ENCODE measurements at places on chromosomes 5 and 9. TPM values are rescaled to one million over a fixed set of nuclear protein-coding genes. Genes with fewer than 3 reads are reported as not detected.

GRCh38 chr5:95655575-95655974 is 9.0 kb downstream of the RFESD start:
- no peak overlapping the region for H3K27ac ChIP-seq
- no peak overlapping the region for H3K4me3 ChIP-seq
- no peaks in the 10 kb centered on the region for H3K4me1 ChIP-seq
- H3K27me3 ChIP-seq: no peaks in the 10 kb centered on the region

- H3K36me3 ChIP-seq: no peaks in the 10 kb centered on the region
- no peak overlapping the region for H3K4me3 ChIP-seq
- no peak overlapping the region for H3K27ac ChIP-seq
- no peak for DNase-seq
- no peaks in the 10 kb centered on the region for H3K4me1 ChIP-seq
- H3K27me3 ChIP-seq: no peaks in the 10 kb centered on the region
These were observed 285.0 kb downstream of the EFNA5 start for GRCh38 chr5:107385708-107386107.

DNA sequence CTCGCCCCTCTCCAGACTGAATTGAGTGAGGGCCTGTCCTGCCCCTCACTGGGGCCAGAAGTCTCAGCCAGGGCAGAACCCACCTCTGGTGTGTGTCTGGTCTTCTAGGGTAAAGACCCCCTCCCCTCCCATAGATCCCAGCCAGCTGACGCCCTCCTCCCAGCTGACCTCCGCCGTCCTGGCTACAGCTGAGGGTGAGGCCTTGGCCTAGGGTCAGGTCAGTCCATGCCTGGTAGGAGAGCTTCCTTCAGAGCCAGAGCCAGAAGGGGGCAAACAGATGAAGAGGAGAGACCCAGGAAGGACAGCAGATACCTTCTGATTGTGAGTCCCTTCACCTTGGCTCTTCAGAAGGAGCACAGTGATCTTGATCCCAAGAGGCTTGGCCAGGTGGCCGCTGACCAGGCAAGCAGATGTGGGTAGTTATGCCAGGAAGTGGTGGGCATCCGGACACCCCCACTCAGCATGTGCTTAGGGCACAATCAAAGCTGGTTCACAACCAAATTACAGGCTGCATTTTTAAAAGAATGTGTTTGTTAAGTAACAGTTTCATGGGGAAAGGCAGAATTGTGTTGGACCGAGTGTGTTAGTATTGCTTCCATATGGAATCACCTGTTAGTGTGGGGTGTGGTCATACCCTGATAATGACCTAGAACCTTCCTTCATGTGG is 29.9 kb downstream of the JADE2 start:
- H3K4me1 ChIP-seq: peaks cover 2% of the 10 kb centered on the region
- no peaks in the 10 kb centered on the region for H3K36me3 ChIP-seq
- no peaks in the 10 kb centered on the region for H3K27me3 ChIP-seq
- H3K4me3 ChIP-seq: no peak overlapping the region
- no peak overlapping the region for H3K27ac ChIP-seq

DNA sequence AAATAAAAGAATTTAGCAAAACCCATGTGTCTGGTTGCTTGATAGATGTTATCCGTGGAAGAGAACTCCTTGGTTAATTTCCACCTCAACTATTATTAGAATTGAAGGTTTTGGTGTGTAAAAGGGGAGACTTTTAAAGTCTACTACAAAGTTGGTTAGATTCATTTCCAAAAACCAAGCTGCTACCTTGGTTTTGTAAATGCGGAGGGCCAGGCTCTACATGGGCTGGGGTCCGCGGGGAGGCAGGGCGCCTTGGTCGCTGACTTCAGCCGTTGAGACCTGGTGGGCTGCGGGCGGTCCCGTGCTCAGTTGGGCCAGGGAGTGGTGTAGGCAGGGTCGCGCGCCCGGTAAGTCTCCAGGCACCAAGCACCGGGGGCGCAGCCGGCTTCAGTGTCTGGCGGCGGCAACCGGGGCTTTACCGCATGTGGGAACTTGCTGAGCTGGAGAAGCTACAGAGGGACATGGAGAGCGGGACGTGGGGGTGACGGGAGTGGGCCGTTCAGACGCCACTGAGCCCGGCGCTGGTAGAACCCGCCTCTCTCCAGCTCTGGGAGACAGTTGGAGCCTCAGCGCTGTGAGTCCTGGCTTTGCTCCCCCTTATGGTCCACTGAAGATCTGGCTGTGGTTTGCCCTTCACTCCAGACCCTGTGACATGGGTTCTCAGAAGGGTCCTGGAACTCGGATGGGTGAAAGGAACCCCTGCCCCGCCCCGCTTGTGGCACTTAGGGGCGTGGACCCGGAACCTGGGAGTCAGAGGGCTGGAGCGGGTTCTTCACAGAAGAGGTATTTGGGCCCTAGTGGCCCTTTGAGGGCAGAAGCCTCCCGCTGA is 11.8 kb downstream of the NR2F1 start:
- H3K27me3 ChIP-seq: no peaks in the 10 kb centered on the region
- no peak for DNase-seq
- H3K27ac ChIP-seq: no peak overlapping the region
- H3K4me1 ChIP-seq: no peaks in the 10 kb centered on the region
- no peaks in the 10 kb centered on the region for H3K36me3 ChIP-seq

CARD6 gene
- total RNA-seq: 19.8 TPM

ACTBL2 gene
- not detected for total RNA-seq

GRCh38 chr9:33737811-33738606 is 57.4 kb upstream of the PRSS3 start:
- no peaks in the 10 kb centered on the region for H3K36me3 ChIP-seq
- no peak overlapping the region for H3K27ac ChIP-seq
- no peaks in the 10 kb centered on the region for H3K4me1 ChIP-seq
- H3K4me3 ChIP-seq: no peak overlapping the region

IL31RA gene
- total RNA-seq: 2.3 TPM

KIF24 gene
- total RNA-seq: 0.78 TPM

DNA sequence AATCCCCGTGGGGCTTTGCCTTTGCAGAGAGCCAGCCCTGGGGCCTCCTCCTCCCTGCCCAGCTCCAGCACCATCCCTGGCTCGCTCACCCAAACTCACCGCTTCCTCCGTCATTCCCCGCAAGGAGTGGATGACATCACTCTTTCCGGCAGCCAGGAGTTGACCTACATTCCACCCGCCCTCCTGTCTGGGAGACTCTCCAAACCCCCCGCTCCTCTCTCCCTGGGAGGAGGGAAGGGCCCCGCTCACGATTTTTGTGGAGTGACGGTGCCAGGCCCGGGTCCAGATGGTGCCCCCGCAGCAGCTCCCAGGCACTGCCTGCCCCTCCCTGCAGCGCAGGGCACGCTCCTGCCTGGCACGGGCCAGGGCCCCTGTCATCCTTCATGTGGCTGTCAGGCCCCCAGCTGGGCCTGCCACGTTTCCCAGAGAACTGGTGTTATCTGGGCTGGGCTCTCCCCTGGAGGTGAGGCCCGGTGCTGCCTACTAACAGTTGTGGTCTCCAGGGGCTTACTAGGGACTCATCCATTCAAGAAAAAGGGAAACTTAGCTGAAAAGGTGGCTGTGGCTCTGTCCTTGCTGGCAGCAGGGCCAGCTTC is 52.3 kb downstream of the NTNG2 start:
- no peaks in the 10 kb centered on the region for H3K4me1 ChIP-seq
- H3K4me3 ChIP-seq: no peak overlapping the region
- DNase-seq: peak; percentile 84
- H3K27me3 ChIP-seq: no peaks in the 10 kb centered on the region
- H3K27ac ChIP-seq: no peak overlapping the region

MLANA gene
- not detected for total RNA-seq

- no peaks in the 10 kb centered on the region for H3K4me1 ChIP-seq
- no peaks in the 10 kb centered on the region for H3K27me3 ChIP-seq
- H3K36me3 ChIP-seq: no peaks in the 10 kb centered on the region
These were observed 28.0 kb downstream of the RFK start for GRCh38 chr9:76366275-76366674.

DNA sequence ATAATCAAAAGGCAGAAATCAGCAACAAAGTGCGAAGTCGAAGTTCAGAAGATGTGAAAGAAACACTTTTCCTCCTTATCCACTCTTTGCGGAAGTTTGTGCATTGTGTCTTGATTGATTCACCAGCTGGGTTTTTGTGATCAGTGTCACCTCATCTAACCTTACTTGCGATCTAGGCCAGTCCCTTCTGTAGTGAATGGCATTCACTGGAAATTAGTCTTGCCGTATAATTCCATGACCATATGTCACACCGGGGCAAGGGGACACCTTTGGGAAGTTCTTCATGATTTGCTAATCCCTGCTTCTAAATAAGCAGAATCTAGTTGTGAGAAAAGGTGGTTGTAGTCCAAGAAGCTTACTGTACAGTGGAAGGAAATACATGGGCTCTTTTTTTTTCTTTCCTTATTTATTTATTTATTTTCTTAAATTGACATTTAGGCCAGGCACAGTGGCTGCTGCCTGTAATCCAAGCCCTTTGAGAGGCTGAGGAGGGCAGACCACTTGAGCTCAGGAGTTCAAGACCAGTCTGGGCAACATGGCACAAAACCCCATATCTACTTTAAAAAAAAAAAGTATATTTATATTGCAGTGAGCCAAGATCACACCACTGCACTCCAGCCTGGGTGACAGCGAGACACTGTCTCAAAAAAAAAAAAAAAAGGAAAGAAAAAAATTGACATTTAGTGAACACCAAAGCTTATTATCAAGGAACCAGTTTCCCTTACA is 7.8 kb downstream of the RAI14 start:
- no peaks in the 10 kb centered on the region for H3K27me3 ChIP-seq
- no peak overlapping the region for H3K27ac ChIP-seq
- H3K4me1 ChIP-seq: no peaks in the 10 kb centered on the region
- DNase-seq: no peak

- DNase-seq: no peak
- H3K4me1 ChIP-seq: no peaks in the 10 kb centered on the region
- H3K4me3 ChIP-seq: no peak overlapping the region
- H3K27ac ChIP-seq: no peak overlapping the region
- H3K27me3 ChIP-seq: no peaks in the 10 kb centered on the region
- no peaks in the 10 kb centered on the region for H3K36me3 ChIP-seq
These were observed 49.2 kb upstream of the TNC start for GRCh38 chr9:115167175-115167574.

DNA sequence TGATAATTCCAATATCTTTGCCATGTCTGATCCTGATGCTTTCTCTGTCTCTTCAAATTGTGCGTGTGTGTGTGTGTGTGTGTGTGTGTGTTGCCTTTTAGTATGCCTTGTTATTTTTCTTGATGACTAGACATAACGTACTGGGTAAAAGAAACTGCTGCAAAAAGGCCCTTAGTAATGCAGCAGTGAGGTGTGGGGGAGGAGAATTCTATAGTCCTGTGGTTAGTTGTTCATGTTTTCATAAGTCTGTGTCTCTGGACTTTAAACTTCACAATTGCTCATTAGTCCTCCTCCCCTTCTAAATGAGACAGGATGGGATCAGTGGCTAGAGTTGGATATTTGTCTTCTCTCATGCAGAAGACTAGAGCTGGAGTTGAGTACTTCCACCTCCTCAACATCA is 346.2 kb upstream of the IRX1 start:
- no peaks in the 10 kb centered on the region for H3K27me3 ChIP-seq
- no peak for DNase-seq
- no peak overlapping the region for H3K27ac ChIP-seq

GRCh38 chr9:25814023-25814422 is 135.8 kb upstream of the TUSC1 start:
- no peaks in the 10 kb centered on the region for H3K36me3 ChIP-seq
- H3K4me3 ChIP-seq: no peak overlapping the region
- no peaks in the 10 kb centered on the region for H3K27me3 ChIP-seq
- no peaks in the 10 kb centered on the region for H3K4me1 ChIP-seq
- DNase-seq: no peak

DNA sequence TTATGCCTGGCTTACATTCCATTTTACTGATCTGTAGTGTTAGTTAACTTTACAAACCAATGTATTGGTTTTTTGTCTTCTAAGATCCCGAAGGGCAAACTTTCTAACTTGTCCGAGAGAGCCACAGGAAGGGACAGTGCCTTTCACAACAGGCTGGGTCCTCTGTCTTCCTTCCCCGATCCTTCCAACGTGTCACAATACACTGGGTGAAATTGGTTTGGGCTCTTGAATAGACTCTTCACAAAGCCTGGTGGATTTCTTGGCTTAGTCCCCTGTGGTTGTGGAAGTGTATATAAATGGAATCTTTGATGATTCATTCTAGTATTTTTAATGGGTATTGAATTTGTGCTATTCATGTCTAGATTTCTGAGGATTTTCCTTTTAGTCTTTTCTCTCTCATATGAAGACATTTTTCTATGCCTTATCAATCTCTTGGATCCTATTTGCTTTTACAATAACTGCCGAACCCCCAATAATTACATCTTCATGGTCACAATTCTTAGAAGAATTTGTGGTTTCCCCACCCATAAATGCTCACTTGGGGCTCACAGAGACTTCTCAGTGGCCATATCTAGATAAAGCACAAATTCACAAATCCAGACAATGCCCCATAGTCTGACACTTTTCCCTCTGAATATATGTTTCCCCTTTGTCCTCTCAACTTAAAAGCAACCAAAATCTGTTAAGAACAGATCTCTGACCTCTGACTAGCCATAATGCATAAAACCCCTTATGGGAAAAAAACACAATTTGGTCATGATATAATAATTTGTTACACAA is 107.7 kb downstream of the MTRR start:
- no peaks in the 10 kb centered on the region for H3K4me1 ChIP-seq
- no peaks in the 10 kb centered on the region for H3K36me3 ChIP-seq
- no peak overlapping the region for H3K4me3 ChIP-seq
- no peak for DNase-seq
- no peaks in the 10 kb centered on the region for H3K27me3 ChIP-seq
- H3K27ac ChIP-seq: no peak overlapping the region

- no peaks in the 10 kb centered on the region for H3K36me3 ChIP-seq
- H3K27ac ChIP-seq: no peak overlapping the region
- no peak for DNase-seq
These were observed 202.7 kb upstream of the NR3C1 start for GRCh38 chr5:143606043-143606752.

DNA sequence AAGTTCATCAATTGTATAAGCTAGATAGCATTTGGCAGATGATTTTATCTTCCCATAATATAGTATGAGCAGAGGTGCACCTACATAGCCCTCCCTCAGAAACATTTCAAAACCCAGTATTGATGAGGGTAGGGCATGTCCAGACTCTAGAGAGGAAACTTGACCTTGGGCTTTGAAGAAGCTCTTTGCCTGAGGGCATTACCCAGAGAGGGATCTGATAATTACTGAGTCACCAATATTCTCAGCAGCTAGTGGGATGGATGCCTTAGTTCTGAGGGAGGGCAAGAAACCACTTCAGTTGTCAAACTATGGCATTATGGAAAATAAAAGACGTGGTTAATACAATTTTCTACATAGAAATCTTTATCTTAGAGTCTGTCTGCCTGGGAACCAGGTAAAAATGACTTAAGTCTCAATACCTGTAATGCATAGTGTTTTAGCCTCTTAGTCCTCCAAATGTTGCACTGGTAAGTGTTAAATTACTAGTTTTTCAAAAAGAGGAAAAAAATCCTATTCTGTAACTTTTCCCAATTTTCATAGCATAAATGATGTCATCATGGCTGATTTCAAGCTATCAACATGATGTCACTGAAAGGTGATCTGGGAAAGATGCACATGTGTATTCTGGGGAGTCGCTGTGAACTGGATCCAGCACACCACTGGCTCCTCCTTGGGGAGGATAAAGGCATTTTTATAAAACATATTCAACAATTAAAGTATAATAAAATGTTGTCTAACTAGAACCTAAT is 809.0 kb downstream of the KCTD16 start:
- DNase-seq: no peak
- H3K4me1 ChIP-seq: no peaks in the 10 kb centered on the region
- no peaks in the 10 kb centered on the region for H3K27me3 ChIP-seq
- H3K27ac ChIP-seq: no peak overlapping the region
- H3K36me3 ChIP-seq: no peaks in the 10 kb centered on the region

Data from aorta (tissue), 5 donors.